Mucosa of descending colon (tissue), 3 donors: ENCODE measurements at places on chromosomes 4 and X. TPM values are rescaled to one million over a fixed set of nuclear protein-coding genes. Genes with fewer than 3 reads are reported as not detected.

DNA sequence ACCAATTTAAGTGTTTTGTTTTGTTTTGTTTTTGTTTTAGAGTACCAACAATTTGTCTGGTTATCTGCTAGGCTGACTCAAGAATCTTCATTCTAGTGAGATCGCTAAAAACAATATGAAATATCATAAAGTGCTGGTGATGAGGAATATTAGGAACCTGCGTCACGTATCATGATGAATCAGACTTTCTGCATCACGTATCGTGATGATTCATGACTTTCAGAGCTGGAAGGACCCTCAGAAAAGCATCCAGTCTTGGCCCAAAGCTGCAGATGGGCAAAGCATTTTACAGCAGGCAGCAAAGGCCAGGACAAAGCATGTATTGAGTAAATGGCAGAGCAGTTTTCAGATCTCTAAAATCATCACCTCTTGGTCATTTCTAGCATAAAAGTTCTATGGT is 278.0 kb upstream of the BOD1L1 start:
- DNase-seq = no peak

- DNase-seq = no peak
Measured at GRCh38 chr4:51831133-51831532, 11.8 kb upstream of the DCUN1D4 start.

GRCh38 chr4:183353557-183353956 is 31.3 kb upstream of the CLDN24 start:
- no peak for DNase-seq

GRCh38 chr4:165684177-165684805 is 188.7 kb upstream of the TLL1 start:
- DNase-seq = no peak

GRCh38 chr4:92382128-92382527 is 78.4 kb downstream of the GRID2 start:
- DNase-seq = no peak

GRCh38 chr4:101418055-101418454 is 70.7 kb upstream of the PPP3CA start:
- DNase-seq = peak; percentile 56

- peak; percentile 55 for DNase-seq
Measured at GRCh38 chrX:40622479-40623138, 619 bp upstream of the MPC1L start.

GRCh38 chr4:67470871-67471270 is 74.4 kb downstream of the CENPC start:
- no peak for DNase-seq

The SSX1 gene
- not detected for total RNA-seq
